ENCODE measurements at places on chromosomes 3 and 15.
A peak's percentile ranks its signal among the peaks of the same experiment; 100 is the strongest.

- no peak for DNase-seq
These were observed 82.9 kb downstream of the MYO9A start for GRCh38 chr15:72034859-72035650.

GRCh38 chr3:126389112-126389793, 5.5 kb upstream of the CFAP100 start:
- peak; percentile 57 for DNase-seq

DNA sequence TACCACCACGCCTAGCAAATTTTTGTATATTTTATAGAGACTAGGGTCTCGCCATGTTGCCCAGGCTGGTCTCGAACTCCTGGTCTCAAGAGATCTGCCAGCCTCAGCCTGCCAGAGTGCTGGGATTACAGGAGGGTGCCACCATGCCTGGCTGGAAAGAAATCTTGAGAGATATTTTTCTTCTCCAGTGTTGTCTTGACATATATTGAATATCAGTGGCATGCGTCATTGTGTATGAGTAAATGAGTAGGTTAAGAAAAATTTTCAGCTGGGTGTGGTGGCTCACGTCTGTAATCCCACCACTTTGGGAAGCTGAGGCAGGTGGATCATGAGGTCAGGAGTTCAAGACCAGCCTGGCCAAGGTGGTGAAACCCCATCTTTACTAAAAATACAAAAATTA, 3.5 kb upstream of the PIF1 start:
- no peak for DNase-seq

GRCh38 chr15:94965593-94965992, 734.2 kb downstream of the MCTP2 start:
- no peak for DNase-seq

GRCh38 chr3:170180079-170180907, 1.2 kb downstream of the PHC3 start:
- DNase-seq: no peak

DNA sequence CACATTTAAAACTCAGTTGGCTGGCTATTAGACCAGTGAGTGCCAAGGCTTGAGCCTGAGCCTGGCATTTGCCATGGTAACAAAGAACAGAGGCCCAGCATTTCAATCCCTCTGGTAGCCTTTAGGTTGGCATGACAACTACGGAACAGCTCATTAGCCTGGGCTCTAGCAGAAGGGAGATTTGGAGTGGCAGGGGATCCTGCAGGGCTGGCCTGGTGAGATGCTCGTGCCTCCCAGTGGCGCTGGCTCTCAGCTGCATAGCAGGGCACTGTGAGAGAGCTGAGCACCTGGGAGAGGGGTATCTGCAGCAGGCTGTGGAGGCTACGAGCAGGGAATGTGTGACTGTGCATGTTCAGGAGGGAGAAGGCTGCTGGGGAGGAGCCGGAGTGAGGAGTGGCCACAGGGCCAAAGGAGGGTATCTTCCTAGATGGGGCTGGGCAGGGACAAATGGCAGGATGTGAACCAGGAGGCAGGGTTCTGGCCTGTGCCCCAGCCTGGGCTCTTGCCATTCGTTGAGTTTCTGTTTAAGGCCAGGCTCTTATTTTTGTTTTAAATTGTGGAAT, 5.6 kb upstream of the ABTB1 start:
- DNase-seq: no peak

- no peak for DNase-seq
These were observed 293.2 kb downstream of the CNTN4 start for GRCh38 chr3:2391896-2392295.

DNA sequence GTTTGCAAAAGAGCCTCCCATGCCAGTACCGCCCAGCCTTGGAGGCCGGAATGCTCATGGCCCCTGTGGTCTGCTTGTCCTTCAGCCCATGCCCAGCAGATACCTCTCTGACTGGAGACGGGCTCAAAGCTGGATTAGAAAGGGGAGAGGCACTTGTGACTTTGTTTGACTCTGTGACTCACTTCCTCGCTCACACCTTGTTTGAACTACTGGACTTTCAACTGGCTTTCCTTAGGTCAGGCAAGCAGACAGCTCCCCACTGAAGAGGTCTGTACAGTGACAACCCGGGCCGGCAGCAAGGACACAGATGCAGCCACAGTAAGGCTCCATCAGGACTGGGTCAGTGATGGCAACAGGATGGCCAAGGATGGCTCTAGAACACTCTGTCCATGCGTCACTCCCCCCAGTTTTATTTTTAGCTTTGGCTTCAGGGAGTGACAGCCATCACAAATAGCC, 98.6 kb upstream of the ABHD17C start:
- no peak for DNase-seq

GRCh38 chr15:76184650-76185035, 124.9 kb downstream of the TMEM266 start:
- no peak for DNase-seq

GRCh38 chr3:124532071-124532470, 198.2 kb upstream of the UMPS start:
- no peak for DNase-seq

DNA sequence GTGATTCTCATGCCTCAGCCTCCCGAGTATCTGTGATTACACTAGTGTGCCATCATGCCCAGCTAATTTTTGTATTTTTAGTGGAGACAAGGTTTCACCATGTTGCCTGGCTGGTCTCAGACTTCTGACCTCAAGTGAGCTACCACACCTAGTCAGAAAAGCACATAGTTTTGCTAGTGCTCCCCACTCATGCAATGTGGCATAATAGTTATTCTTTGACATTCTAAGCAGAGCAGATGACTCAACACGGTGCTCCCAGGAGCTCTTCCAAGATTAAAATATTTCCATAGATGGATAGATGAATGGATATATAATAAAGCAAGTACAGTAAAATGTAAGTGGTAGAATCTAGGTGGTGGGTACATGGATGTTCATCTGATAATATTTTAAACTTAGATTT, 53.1 kb upstream of the GK5 start:
- DNase-seq: no peak

DNA sequence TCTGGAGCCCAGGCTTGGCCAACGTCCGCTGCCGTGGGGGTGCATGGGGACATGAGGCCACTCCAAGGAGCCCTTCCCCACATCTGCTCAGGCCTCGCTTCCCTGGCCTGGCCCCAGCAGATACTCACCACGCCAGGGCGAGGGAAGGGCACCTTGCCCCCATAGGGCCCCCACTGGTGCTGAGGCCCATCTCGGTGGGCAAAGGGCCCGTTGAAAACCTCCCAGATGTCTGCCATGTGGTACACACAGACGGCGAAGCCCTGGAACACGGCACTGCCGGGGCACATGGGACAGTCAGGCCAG, 4.7 kb downstream of the SEMA3G start:
- DNase-seq: no peak

DNA sequence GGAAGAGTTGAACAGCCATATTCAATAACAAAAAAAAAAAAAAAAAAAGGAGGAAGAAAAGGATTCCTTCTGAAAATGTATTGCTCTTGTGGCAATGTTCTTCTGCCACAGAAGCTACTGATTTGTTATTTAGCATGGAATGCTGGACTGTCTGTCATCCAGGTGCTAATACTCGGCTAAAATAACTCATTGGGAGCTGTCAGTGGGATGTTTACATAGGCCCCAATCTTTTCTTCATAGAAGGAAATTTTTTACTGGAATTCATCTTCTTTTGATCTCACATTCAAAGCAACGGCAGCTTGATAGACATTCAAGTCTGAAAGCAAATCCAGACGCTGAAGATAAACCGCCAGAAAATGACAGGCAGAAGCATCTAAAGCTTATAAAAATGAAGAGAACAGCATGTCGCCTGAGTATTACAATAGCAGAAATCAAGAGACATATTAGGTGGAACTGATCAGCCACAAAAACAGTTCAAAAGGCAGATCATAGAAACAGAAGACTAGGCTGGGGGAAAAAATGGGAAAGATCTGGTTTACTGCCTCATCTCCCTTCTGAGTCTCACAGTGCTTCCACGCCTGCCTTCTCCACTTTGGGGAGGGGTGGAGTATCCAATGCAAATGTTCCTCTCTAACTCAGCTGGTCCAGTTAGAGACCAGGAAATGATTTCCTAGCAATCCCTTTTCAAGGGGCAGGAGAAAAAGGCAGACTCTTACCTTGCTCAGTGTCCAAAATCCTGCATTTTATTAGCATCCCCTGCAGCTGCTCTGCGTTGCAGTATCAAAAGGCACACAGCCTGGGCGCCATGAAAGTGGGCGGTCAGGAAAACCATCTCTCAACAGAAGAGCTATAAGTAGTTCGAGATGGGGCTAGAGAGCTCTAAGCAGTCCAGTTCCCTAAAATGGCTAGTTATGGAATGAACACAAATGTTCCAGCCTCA, 451.9 kb downstream of the FOXP1 start:
- no peak for DNase-seq

- peak; percentile 68 for DNase-seq
These were observed at the start of gene BOC for GRCh38 chr3:113211330-113212149. Gene BOC (plus strand): TSS chr3:113211557. CDS start chr3:113249803, 38,246 bp downstream.

DNA sequence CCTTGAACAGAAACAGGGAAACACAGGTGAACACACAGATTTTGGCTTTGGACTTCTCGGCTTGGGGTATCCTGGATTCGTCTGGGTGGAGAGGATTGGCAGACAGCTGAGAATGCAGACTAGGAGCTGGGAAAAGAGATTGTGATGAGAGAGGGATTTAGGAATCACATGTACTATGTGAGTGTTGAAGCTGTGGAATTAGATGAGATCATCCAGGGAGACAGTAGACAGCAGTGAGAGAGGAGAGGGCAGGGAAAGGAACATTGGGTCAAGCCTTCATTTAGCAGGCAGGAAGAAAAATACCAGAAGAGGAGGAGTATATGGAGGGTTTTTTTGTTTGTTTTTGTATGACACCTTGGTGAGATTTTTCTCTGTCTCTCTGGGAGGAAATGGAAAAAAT, 262.1 kb upstream of the TBL1XR1 start:
- DNase-seq: no peak

DNA sequence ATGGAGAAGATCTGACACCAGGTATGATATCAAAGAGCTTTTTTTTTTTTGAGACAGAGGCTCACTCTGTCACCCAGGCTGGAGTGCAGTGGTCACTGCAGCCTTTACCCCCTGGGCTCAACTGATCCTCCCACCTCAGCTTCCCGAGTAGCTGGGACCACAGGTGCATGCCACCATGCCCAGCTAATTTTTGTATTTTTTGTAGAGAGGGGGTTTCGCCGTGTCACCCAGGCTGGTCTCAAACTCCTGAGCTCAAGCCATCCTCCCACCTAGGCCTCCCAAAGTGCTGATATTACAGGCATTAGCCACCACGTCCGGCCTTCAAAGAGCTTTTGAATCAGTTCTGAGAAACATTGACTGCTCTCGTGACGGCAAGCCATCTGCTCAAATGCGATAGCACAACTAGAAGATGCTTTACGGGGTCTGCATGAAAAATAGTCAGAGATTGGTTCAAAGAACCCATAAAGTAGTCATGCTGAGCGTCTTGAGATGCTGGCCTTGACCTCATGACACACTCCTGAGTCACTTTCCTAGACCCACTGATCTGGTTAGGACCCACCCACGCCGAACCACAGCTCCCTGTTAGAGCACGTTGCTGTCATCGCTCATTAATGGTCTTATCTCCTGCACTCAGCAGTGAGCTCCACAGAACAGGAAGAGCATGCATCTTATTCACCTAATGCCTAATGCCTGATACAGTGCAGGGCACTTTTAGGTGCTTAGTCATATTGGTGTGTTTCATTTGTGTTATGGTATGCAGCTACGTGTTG, 57.0 kb upstream of the NR2F2 start:
- no peak for DNase-seq

DNA sequence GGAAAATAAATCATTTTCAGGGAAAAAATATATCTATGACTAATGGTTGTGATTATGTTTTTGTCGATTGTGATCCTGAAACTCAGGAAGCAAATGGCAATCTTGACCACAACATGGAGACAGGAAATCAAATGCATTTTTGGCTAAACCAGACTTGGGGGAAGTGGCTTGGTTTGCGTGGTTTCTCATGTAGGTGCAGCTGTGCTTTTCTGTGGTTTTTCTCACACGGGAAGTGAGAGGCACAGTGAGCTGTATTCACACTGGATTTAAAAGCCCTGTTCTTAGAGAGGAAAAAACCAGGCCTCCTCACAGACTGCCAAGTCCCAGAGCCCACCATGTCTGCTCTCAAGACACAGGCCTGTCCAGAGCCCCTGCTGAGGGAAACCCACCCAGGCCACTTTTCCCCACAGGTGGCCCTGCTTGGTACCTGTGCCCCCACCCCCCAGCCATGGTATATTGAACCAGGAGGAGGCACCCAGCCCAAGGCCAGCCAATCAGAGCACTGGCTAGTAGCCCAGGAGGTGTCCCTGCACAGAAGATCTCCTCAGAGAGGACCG, 46.1 kb downstream of the BTD start:
- no peak for DNase-seq

DNA sequence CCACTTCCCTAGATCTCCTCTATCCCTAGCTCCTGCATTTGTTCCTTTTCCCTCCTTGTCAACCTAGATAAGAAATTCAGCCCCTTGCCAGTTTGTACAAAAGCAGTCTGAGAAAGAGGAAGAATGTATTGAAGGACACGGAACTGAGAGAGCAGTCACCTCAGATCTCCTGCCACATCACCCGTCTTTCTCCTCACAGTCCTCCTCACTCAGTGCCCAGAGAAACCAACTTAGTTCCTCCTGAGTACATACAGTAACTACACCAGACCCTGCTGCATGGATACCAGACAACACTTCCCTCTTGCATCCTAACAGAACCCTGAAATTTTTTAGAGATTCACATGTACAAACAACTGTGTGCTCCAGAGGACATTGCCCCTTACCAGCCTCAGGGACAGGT, 563.6 kb upstream of the ADAMTS9 start:
- DNase-seq: no peak

- peak; percentile 52 for DNase-seq
These were observed 11.5 kb downstream of the CCDC80 start for GRCh38 chr3:112629425-112629824.

DNA sequence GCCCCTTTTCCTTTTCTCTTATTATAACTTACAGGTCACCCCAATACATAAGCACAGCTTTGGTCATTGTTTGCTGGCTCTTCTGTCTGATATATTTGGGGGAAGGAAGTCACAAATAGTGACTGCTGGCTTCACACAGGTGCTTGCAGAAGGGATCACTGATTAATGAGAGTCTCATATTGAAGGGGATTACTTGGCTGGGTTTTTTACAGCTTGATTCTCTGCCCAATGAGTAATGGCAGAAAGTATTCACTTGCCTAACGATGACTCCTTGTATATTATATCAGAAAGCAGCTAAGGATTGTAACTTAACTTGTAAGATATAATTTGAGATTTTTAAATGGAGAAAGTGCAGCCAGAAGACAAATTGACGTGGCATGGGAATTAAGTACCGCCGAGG, 119.3 kb upstream of the PFN2 start:
- DNase-seq: no peak

GRCh38 chr3:40924559-40925141, 274.7 kb upstream of the CTNNB1 start:
- no peak for DNase-seq

Data from DMS 273 treated with DMSO at 0.1 percent for 48 hours (cell line).